Occipital lobe (tissue), 3 donors: ENCODE measurements at places on chromosomes 13 and 19. TPM values are rescaled to one million over a fixed set of nuclear protein-coding genes. Genes with fewer than 3 reads are reported as not detected.

DNA sequence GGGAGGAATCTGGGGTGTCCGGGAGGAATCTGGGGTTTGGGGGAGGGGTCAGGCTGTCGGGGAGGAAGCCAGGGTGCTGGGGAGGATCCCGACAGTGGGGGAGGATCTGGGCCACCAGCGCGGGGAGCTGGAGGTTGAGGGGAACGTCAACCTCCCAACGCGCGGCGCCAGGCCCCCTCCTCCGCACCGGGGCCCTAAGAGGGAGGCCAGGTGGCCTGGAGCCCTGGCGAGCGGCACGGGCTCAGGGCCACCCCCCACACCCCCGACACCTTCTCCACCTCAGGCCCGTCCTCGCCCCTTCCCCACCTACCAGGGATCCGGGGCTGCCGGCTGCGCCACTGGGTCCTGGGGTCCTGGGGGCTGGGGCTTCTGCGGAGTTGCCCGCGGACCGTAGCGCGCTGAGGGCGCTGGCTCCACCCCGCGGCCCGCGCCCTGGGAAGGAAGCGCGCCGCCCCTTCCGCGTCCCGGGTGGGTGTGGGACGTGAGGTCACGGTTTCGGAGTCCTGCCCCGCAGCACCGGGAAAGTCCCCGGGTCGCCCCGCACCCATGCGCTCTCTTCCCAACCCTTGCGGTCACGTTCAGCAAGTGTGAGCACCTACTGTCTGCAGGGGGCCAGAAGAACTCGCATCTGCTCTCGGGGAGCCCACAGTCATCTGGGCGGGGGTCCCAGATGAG, at the start of gene TICAM1:
Gene TICAM1, minus strand, starts transcription at position 409 of the 675 bp plus-strand sequence. CDS start 13,335 bp downstream, outside the sequence.
- DNase-seq, result no peak

- peak; percentile 10 for DNase-seq
Measured at GRCh38 chr13:40613192-40613818, 53.1 kb downstream of the FOXO1 start.

DNA sequence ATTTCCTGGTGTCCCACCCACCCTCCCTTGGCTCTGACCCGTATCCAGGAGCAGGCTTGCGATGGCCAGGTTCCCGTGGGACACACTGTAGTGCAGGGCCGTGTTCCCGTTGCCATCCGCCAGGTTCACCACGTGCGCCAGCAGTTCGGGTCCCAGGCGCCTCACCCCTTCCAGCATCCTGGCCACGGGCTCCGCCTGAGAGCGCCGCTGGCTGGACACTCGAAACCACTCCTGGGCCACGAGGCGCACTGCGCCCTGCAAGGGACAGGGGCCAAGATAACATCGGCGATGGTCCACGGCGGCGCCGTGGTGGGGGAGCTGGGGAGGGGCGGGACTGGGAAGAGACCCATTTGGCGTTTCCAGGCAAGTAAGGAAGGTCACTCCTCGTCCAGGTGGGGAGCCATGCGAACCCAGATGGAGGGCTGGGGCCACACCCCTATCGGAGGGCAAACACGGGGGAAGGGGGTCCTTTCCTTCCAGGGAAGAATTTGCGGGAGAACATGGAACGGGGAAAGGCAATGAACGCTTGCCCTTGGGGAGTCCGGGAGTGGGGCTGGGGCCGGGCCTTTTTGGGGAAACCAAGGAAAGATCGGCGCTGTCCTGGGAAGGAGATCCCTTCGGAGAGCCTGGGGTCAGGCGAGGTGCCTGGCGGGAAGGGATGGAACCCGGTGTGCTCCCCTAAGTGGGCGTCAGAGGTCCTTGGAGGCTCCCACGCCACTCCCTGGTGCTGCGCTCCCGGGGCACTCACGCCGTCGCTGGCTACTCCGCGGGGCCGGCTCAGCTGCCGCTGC, 9.9 kb downstream of the KANK3 start:
- no peak for DNase-seq

DNA sequence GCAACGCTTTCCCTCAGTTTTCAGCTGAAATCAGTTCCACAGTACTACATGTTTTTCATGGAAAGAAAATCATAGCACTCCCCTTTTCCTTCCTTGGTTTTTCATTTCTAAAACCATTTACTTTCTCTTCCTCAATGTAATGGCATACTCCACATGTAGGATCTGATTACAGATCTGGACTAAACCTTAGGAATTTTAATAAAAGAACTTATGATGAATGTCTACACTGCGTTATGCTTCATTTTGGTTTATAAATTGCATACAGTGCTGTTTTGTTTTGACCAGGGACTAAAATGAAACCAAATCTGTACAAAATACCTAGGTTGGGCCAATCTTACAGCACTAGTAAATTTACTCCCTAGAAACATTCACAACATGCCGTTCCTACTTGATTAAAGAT, 589.9 kb downstream of the TBC1D4 start:
- no peak for DNase-seq

DNA sequence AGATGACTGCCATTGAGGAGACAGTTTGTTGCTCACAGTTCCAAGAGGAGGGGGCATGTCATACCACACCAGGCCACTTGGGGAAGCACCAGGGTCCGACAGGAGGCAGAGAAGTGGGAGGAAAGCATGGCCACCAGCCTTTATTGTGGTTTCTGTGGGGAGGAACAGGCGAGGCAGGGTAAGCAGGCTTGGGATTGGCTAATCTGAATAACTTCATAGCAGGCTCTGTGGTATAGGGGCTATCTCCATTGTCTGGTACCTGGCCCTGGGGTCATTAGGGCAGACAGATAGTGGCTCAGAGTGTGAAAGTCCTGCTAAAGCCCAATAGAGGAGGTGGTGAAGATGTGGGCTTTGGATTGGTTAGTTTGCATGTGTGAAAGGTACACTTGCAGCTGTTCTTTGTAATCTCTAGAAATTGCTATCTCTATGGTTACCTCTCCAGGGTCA, 35.5 kb downstream of the CBY2 start:
- DNase-seq, result no peak

- peak; percentile 17 for DNase-seq
Measured at GRCh38 chr13:74288361-74288911, 154.2 kb upstream of the KLF12 start.

- DNase-seq, result peak; percentile 27
Measured at GRCh38 chr13:59531571-59532091, 632.1 kb downstream of the DIAPH3 start.

DNA sequence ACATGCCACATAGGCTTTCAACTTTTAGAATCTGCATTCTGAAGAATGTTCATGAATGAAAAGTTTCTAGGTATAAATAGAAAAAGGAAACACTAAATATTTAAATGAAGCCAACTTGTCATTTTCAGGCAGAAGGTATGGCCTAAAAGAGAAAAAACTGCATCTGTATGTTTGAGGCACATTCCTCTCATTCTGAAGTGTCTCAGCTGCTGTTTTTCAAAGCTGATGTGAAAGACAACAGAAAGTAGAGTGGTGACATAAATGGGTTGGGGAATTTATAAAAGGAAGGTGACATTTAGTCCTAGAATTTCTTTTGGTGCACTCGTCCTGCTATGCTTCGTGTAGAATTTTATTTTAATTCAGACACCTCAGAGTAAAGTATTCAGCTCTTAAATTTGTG, 539.6 kb upstream of the SLITRK5 start:
- DNase-seq, result no peak

- no peak for DNase-seq
Measured at GRCh38 chr19:33324628-33325027, 22.3 kb upstream of the CEBPA start.

DNA sequence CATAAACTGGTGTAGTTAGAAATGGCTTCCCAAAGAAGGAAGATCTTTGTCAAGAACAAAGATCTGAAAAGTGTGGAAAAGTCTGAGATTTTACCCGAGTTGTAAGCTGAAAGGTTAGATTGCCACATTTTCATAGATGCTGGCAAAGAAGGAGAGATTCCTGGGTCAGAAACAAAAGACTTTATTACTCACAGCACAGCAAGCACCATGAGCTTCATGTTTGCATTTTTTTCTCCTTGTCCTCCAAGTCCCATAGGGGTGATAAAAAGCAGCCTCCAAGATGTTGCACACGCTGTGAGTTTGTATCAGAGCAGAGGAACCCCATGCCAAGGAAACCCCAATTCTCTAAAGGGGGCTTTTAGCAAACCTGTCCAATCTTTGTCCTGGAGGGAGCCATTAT, 29.3 kb downstream of the MZT1 start:
- DNase-seq, result no peak

The CYP2F1 gene
- not detected for total RNA-seq

DNA sequence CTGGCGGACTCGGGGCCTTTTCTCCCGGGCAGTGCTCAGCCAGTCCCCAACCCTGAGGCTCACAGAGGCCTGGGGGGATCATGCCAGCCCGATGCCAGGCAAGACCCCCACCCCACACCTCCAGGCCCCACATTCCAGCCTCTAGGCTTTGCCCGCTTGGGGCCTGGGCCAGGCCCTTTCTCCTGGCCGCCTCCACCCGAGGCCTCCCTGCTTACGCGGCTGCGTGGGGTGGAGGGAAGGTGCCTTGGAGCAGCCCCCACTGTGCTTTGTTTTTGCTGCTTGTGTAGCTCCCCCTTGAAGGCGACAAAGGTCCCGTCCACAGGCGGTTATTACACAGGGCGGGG, 38.4 kb downstream of the SMIM24 start:
- DNase-seq, result no peak

DNA sequence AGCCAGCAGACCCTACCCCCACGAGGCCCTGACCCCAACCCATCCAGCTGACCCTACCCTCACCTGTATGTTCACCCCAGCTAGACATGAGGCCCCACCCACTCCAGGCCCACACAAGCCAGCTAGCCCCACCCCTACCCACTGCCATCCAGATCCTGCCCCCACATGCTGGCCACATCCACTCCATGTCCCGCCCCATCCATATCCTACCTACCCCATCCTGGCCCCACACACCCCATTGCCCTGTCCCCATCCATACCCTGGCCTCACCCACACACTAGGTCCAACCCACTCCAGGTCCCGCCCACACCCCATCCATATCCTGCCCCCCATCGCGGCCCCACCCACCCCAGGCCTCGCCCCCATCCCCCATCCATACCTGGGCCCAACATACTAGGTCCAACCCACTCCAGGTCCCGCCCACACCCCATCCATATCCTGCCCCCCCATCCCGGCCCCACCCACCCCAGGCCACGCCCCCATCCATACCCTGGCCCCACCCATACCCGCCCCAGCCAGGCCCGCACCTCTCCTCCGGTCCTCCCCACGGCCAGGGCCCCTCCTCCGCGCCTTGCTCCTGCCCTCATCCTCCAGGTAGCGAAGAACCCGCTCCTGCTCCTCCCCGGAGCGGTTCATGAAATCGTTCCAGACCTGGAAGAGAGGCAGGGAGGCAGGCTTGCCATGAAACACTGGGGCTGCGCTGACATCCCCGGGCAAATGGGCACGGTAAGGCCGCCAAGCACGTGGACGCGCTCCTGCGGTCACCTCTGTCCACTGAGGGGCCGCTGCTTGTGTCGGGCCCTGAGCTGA, 7.2 kb downstream of the RNU6-9 start:
- no peak for DNase-seq

DNA sequence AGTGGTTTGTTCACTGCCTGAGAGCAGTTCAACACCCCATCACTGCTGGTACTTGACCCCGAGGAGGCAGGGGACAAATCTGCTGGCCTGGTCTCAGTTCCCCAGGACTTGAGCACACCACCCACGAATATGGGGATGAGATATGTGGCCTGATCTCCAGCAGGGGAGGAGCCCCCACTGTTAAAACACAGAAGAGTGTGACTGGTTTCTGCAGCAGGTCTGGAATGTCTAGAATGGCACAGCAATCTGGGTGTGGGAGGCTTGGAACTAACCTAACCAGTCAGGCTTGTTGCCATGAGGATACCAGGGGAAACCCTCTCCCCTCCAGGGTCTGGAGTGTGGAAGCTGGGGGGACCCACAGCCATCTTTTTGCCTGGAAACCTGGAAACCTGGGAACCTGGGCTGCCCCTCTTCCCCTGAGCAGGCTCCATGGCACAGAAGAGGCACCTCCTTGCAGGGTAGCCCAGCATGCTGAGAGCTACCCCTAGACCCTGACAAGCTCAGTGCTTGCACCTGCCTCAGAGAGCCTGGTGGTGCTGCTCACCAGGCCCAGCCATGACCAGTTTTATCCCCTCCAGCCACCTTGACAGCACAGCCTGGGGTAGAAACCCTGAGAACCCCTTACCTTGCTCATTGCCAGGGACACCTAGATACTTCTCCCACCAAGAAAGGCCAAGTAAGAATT, 273.8 kb downstream of the LIG4 start:
- no peak for DNase-seq

- DNase-seq, result no peak
Measured at GRCh38 chr13:27922883-27923612, 3.2 kb downstream of the PDX1 start.

The KCNJ14 gene
- total RNA-seq, result 0.47 TPM

DNA sequence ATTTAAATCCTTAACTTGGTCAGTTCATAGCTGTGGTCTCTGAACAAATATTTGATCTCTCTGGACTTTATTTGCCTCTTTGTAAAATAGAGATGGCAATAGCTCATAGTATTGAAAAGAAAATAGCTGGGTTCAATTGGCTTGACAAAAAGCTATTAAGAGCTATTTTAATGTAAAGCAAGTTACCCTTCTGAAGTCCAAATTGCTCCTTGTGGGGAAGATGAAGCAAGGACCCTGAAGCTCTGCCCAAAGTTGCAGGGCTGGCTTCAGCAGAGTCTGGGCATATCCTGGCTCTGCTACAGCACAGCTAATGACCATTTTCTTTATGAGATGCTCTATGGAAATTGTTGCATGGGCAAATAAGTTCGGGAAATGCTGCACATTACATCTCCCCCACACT, 484.5 kb downstream of the TDRD3 start:
- no peak for DNase-seq

- no peak for DNase-seq
Measured at GRCh38 chr13:113245849-113246796, 36.7 kb downstream of the CUL4A start.

DNA sequence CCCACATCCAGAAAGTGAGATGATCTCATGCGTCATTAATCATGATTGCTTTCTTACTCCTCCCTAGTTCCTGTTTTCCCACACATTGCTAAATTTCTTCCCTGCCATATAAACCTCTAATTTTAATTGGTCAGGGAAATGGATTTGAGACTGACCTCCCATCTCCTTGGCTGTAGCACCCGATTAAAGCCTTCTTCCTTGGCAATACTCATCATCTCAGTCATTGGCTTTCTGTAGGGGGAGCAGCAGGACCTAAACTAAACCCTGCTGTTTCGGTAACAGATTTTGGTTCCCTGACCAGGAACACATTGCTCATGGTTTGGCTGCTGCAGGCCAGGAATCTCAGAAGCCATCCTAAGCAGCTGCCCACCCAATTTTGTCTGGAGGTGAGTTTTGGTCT, 61.7 kb downstream of the SPRYD7 start:
- DNase-seq, result no peak

- no peak for DNase-seq
Measured at GRCh38 chr13:101327871-101328270, 88.4 kb downstream of the NALCN start.

The CABP5 gene
- total RNA-seq, result not detected

- no peak for DNase-seq
Measured at GRCh38 chr19:8935460-8935859, 74.7 kb downstream of the MUC16 start.

GRCh38 chr19:6531956-6532243, 1.1 kb downstream of the TNFSF9 start:
- DNase-seq, result no peak

The SBK3 gene
- total RNA-seq, result 0.31 TPM

- no peak for DNase-seq
Measured at GRCh38 chr19:30754162-30754561, 382.0 kb downstream of the ZNF536 start.
